ENCODE measurements at places on chromosomes 6 and 20. TPM values are rescaled to one million over a fixed set of nuclear protein-coding genes. Genes with fewer than 3 reads are reported as not detected.

Gene HTR1E
- not detected for total RNA-seq

Gene TGM3
- 0.21 TPM for total RNA-seq

Gene SMPDL3A
- 4.1 TPM for total RNA-seq

Gene MUCL3
- total RNA-seq: not detected

Gene TAP2
- total RNA-seq: 42.4 TPM

Gene CYP21A2
- not detected for total RNA-seq

Gene UNC93A
- 0.97 TPM for total RNA-seq

GRCh38 chr6:157449610-157450009, 68.6 kb downstream of the ZDHHC14 start:
- H3K4me1 ChIP-seq: no peaks in the 10 kb centered on the region
- no peak for DNase-seq
- no peaks in the 10 kb centered on the region for H3K27me3 ChIP-seq
- no peak overlapping the region for H3K4me3 ChIP-seq
- H3K36me3 ChIP-seq: no peaks in the 10 kb centered on the region

DNA sequence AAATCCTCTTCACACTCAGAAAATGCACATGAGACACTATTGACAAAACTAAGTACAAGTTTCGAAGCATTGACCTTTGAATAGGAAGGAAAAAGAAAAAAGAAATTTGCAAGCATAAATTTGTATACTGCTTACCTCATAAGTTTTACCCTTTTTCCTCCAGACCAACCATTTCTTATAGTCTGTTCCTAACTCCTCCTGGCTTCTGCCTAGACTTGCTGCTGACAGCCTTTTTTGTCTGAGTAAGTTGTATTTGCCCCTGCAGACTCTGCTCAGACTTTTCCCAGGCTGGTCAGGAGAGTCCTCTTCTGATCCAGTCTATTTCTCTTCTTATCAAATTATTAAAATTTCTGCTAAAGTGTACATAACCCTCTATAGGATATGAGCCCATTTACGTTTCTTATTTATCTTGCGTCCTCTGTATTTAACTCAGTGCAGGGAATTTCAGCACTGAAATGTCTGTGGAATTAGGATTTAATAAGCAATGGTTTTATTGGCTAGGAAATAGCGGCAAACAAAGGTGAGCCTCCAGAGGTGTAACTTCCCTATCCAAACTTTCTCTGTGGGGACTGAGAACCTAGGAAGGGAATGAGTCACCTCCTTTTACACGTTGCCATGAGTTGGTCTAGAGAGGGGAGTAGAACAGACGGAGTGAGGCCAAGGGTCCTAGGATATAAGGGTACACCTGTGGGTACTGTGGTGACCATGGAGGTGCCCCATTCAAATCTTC, 207.1 kb upstream of the MARCKS start:
- H3K36me3 ChIP-seq: no peaks in the 10 kb centered on the region
- no peak for DNase-seq
- no peaks in the 10 kb centered on the region for H3K4me1 ChIP-seq
- no peak overlapping the region for H3K27ac ChIP-seq
- H3K4me3 ChIP-seq: no peak overlapping the region

GRCh38 chr6:34514112-34514511, 42.0 kb downstream of the SPDEF start:
- no peaks in the 10 kb centered on the region for H3K27me3 ChIP-seq
- DNase-seq: no peak
- no peak overlapping the region for H3K4me3 ChIP-seq
- H3K36me3 ChIP-seq: no peaks in the 10 kb centered on the region
- no peaks in the 10 kb centered on the region for H3K4me1 ChIP-seq

GRCh38 chr6:117359581-117359980, 66.2 kb downstream of the ROS1 start:
- no peak overlapping the region for H3K27ac ChIP-seq
- no peaks in the 10 kb centered on the region for H3K27me3 ChIP-seq
- DNase-seq: no peak
- no peaks in the 10 kb centered on the region for H3K36me3 ChIP-seq
- H3K4me3 ChIP-seq: no peak overlapping the region
- no peaks in the 10 kb centered on the region for H3K4me1 ChIP-seq

- no peak overlapping the region for H3K27ac ChIP-seq
- no peak overlapping the region for H3K4me3 ChIP-seq
- no peak for DNase-seq
- H3K36me3 ChIP-seq: no peaks in the 10 kb centered on the region
- H3K27me3 ChIP-seq: no peaks in the 10 kb centered on the region
- no peaks in the 10 kb centered on the region for H3K4me1 ChIP-seq
These were observed 19.7 kb downstream of the STX11 start for GRCh38 chr6:144170044-144170443.

- H3K4me3 ChIP-seq: no peak overlapping the region
- H3K36me3 ChIP-seq: no peaks in the 10 kb centered on the region
- no peaks in the 10 kb centered on the region for H3K4me1 ChIP-seq
- H3K27me3 ChIP-seq: no peaks in the 10 kb centered on the region
These were observed 41.3 kb upstream of the BEND3 start for GRCh38 chr6:107156617-107157016.

- no peak overlapping the region for H3K27ac ChIP-seq
- H3K4me1 ChIP-seq: no peaks in the 10 kb centered on the region
- H3K36me3 ChIP-seq: no peaks in the 10 kb centered on the region
These were observed 10.8 kb downstream of the HBS1L start for GRCh38 chr6:135043846-135044245.

DNA sequence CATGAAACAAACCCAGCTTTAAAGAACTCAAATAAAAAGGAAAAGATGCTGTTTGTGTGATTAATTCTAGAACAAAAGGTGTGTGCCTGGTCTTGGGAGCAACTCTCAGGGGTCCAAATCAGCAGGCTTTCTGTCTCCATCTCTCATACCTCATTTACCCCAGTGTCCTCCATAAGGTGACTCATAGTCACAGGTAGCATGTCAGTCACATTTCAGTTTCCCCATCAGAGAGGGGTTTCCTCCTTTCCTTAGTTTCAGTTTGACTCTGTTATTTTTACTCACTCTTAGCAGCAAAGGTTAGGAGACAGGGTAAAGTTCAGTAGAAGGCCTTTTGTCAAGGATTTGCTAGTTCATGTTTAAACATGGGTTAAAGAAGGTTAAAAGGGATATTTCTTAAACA, 46.2 kb downstream of the OGFRL1 start:
- no peak for DNase-seq
- H3K36me3 ChIP-seq: no peaks in the 10 kb centered on the region
- H3K27me3 ChIP-seq: no peaks in the 10 kb centered on the region
- no peaks in the 10 kb centered on the region for H3K4me1 ChIP-seq
- H3K4me3 ChIP-seq: no peak overlapping the region

GRCh38 chr20:36179170-36179945, 24.8 kb downstream of the EPB41L1 start:
- no peaks in the 10 kb centered on the region for H3K4me1 ChIP-seq
- H3K27ac ChIP-seq: no peak overlapping the region
- no peak for DNase-seq
- H3K4me3 ChIP-seq: no peak overlapping the region
- H3K36me3 ChIP-seq: no peaks in the 10 kb centered on the region
- no peaks in the 10 kb centered on the region for H3K27me3 ChIP-seq

- no peaks in the 10 kb centered on the region for H3K36me3 ChIP-seq
- no peaks in the 10 kb centered on the region for H3K4me1 ChIP-seq
- no peak for DNase-seq
These were observed 400.2 kb downstream of the GJA1 start for GRCh38 chr6:121835662-121836061.

GRCh38 chr6:21942897-21943296, 349.3 kb downstream of the SOX4 start:
- no peaks in the 10 kb centered on the region for H3K36me3 ChIP-seq
- H3K4me3 ChIP-seq: no peak overlapping the region
- DNase-seq: no peak
- H3K4me1 ChIP-seq: no peaks in the 10 kb centered on the region
